Ammon's horn (tissue), 1 donor: ENCODE measurements at places on chromosomes 7 and 10.

- no peak for DNase-seq
These were observed 70.9 kb upstream of the SAMD8 start for GRCh38 chr10:75040576-75040975.

DNA sequence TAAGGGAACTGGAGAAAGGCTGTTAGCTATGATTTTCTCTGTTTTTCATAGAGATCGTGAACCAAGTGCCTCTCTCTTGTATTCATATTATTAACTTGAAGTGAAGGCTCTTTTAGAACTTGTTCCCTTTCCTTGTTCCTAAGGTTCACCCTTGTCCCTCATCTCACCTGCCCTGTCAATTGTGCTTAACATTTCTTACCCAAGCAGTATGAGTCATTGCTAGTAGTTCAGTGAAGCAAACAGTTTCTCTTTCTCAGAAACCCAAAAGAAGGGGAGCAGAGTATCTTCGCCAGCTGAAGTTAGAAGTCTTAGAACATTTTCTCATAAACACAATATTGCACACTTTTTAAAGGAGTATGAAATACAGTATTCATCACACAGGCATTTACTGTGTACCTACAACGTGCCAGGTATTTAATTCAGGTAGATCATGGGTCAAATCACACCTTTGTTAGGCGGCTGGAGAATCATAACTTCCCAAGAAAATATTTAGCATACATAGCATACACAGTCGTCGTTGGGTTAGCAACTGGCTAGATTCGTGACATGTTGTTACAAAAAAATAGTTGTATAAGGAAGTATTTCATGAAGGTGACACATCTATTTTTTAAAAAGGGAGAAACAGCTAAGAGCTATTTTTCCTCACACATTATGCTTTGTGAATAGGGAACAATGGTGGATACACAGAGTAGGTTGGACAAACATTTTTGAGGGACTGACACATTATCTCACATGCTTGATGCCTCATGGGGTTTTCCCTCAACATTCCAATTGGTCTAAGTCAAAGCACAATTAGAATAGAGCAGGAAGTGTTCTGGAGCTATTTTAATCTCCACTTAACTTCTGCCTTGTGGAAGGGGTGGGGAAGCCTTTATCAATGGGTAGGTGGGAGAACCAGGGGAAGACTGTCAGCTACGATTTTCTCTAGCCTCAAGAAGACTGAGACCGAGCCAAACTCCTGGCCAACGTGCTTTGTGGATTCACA, 13.2 kb downstream of the HDAC9 start:
- no peak for DNase-seq

- DNase-seq, result no peak
These were observed 81.0 kb downstream of the HYCC1 start for GRCh38 chr7:22932896-22933295.

- DNase-seq, result no peak
These were observed 232 bp upstream of the GRID1 start for GRCh38 chr10:86366902-86367151.

- no peak for DNase-seq
These were observed 278.6 kb downstream of the SEMA3D start for GRCh38 chr7:84908196-84908793.

DNA sequence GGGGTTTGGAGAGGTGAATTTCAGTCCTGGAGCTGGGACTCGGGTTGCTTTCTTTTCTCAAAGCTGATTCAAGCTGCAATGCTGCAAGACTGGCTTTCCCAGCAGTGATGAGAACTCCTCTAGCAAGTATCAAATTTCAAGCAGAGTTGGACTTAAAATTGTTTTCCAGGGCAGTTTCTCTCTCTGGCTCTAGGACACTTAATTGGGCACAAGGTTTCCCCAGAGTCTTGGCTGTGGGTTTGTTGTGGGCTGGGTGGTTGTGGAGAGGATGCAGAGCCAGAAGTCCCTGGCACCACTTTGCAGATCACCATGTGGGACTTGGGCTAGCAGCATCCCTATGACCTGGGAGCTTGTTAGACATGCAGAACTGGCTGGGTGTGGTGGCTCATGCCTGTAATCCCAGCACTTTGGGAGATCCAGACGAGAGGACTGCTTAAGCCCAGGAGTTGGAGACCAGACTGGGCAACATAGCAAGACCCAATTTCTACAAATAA, 16.8 kb downstream of the AKR1B15 start:
- no peak for DNase-seq

- peak; percentile 45 for DNase-seq
These were observed 17.0 kb downstream of the PNLIPRP3 start for GRCh38 chr10:116444527-116445142.

GRCh38 chr7:46932676-46933424, 649.1 kb downstream of the TNS3 start:
- no peak for DNase-seq

DNA sequence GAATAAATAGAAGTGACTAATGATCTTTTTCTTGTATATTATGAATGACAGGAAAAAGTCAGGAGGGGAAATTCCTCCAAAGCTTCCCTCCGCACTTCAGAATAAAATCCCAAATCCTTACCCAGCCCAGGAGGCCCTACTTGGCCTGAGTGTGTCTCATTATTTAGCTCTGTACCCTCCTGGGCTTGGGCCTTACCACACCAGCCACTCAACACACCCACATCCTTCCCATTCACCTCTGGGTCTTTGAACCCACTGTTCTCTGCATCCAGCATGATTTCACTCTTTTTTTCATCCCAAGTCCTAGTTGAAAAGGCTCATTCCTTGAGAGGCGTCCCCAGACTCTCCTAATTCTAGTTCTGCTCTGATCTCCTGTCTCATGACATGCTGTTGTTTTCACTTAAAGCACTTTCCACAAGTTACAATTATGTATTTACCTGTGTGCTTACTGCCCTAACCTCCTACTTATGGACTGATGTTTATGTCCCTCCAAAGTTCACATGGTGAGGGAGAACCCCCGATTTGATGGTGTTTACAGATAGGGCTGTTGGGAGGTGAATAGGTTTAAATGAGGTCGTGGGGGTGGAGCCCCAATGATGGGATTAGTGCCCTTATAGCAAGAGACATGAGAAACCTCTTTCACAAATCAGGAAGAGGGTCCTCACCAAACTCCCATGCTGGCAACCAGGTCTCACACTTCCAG, 6.4 kb downstream of the NOD1 start:
- DNase-seq, result no peak

DNA sequence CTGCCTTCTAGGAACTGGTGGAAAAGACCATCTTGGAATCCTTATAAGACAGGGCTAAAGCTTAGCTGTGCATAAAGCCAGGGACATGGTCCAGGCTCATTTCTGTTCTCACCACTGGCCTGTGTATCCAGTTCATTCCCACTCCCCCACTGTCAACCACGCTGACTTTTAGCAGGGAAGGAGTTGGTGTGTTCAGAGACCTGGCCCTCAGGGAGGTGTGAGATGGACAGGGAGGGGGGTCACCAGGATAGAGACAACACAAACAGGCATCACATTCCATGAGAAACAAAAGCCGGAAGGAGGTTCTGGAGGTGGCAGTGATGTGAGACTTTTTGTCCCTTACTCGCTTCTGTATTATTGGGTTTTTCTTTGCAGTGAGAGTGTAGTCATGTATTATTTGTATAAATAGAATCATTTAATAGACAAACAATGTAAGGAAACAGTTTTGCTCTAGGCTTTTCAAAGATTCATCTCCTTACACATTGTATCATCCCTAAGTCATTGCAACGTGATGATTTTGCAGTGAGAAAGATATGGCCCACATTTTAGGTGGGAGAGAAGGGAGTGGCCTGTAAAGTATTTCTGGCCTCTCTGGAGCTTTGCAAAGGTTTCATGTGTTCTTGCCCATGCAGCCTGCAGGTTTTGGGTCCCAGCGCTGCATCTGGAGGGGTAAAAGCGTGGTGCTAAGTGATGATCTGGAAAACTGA, 52.0 kb downstream of the EEPD1 start:
- DNase-seq, result no peak
